ENCODE measurements at places on chromosomes 12 and 14. TPM values are rescaled to one million over a fixed set of nuclear protein-coding genes. Genes with fewer than 3 reads are reported as not detected.

DNA sequence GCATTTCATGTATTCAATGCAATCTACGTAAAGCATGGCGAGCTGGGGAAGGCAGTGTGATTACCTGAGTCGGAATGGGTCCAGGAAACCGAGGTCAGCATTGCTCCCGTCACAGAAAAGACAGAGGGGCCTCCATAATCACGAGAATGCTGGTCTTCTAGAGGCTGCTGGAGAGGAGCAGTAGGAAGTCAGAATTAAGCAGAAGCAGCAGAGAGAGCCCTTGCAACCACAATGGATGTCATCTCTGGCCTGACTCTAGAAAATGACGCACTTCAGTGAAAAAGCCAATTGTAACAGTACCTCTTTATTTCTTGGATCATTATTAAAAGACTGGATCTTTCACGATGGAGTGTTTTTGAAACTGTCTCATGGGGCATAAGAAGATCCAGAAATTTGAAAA is 69.5 kb upstream of the FOXN3 start:
- no peak for DNase-seq

DNA sequence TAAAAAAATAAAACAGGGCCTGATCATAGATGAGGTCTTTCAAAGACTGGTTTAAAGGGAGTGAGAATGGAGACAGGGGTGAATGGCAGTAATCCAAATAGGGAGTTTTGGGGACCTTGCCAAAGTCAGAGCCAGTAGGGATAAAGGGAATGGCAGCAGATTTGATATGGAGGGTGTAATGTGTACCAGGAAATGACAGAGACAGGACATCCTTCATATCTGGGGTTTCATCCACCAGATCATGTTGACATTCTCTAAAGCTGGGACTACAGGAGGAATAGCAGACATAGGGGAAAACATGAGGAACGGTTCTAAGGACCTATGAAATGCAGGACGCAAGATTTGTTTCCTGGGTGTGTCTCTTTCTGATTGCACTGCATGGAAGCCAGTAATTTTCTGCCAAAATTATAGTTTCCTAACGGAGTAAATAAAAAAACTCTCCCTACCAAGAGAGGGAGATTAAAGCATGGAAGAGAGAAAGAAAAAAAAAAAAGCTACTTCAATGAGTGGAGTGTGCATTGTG is 169.9 kb downstream of the PRKD1 start:
- DNase-seq: no peak

DNA sequence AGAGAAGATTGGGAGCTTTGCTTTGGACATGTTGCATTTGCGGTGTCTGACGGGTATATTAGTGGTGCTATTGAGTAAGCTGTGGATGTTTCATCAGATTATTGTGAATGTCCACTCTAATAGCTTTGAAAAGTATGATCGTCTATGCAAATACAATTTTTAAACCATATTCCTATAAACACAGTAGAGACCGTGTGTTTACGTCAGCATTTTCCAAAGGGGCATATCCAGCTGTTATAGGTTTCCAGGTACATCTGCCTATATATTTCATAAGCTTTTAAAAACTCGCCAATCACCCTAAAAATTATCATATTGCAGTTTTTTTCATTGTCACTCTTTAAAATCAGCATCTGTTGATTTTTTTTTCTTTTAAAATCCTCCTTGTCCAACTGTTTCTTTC is 91.7 kb downstream of the NKX2-1 start:
- no peak for DNase-seq

DNA sequence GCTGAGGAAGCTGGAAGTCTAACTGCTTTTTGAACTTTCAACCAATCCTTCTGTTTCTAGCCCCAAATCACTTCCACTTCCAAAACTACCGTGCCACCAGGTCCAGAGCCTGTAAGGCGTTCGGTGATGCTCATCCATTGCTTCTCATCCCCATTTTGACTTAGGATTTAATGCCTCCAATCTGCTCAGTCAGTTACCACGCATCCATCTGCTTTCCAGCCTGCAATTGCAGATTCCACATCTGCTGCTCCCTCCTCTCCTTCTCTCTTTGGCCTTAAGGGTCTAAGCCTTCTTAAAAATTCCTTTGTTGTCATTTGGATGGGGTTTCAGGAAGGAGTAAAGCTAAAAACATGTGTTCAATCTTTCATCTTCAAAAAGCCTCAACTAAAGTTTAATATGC is 74.7 kb downstream of the TUNAR start:
- DNase-seq: no peak

DNA sequence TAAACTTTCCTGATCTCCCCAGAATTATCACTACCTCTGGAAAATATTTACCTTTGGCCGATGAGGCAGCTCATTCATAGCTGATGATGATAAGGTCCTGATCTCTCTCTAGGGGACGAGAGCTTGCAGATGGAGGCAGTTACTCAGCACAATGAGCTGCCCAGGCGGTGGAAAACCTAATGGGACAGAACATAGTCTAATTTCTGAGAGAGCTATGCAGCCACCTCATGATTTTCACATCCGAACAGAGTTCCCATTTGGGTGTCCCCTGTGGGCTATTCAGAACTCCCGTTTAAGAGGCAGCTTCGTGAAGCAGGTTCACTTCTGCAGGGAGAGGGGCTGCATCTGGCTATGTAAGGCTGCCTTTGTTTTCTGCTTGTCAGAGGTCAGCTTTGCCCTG is 724.6 kb upstream of the TMEM132C start:
- no peak for DNase-seq

- no peak for DNase-seq
Observed at GRCh38 chr12:132675757-132676432, 11.2 kb downstream of the POLE start.

DNA sequence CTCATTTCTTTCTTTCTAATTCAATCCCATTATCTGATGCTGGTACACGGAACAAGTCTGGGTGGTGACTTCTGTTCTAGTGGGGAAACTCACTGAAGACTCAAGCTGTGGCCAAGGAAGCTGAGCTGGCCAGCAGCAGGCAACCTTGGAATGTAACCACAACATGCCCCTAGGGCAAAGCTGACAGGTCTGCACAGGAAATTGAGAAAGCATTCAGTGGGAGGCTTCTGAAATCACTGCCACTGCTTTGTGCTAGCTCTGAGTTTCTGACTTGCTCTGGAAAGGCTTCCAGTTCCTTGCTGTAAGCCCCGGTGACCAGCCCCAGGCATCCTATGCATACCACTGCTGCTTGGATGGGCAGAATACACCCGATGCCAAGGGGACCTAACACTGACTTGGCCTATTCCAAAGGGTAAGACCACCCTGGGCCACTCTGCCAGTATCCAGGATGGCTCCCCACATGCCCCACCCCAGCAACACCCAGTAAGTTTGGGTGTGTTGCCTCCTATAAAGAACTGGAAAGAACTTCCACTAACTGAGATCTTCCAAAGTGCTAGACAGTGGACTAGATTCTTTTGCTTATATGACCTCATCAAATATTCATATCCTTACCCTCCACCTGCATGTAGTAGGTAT is 84.5 kb upstream of the CDKN3 start:
- no peak for DNase-seq

DNA sequence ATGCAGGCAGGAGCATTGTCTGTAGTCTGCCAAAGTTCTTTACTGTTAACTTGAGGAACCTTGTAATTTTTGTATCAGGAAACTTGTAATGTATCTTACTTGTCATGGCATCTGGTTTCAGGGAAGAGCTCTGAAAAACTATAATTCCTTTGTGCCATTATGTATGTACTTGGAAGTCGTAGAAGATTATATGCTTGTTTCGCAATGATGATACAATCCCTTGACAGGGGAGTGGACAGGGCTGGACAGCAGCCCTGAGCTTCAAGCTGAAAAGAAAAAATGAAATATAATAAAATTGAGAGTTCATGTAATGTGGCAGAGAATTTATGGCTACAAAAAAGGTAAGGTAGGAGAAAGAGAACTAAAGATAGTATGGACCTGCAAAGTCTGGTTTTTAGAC is 7.4 kb upstream of the DLGAP5 start:
- no peak for DNase-seq

The LMNTD1 gene
- total RNA-seq: not detected

The ABCC9 gene
- total RNA-seq: 78.1 TPM

The TGM1 gene
- 1.1 TPM for total RNA-seq

The ZNF268 gene
- 6.8 TPM for total RNA-seq
